Gastrocnemius medialis (tissue), 4 donors: ENCODE measurements at places on chromosomes 7 and 10. TPM values are rescaled to one million over a fixed set of nuclear protein-coding genes. Genes with fewer than 3 reads are reported as not detected.
A peak's percentile ranks its signal among the peaks of the same experiment; 100 is the strongest.

GRCh38 chr10:78269060-78269459, 235.4 kb downstream of the RPS24 start:
- H3K4me3 ChIP-seq: no peak overlapping the region
- H3K27ac ChIP-seq: no peak overlapping the region
- H3K4me1 ChIP-seq: peaks cover 6% of the 10 kb centered on the region
- no peaks in the 10 kb centered on the region for H3K36me3 ChIP-seq
- no peaks in the 10 kb centered on the region for H3K27me3 ChIP-seq

The BEND7 gene
- total RNA-seq: 23.7 TPM

DNA sequence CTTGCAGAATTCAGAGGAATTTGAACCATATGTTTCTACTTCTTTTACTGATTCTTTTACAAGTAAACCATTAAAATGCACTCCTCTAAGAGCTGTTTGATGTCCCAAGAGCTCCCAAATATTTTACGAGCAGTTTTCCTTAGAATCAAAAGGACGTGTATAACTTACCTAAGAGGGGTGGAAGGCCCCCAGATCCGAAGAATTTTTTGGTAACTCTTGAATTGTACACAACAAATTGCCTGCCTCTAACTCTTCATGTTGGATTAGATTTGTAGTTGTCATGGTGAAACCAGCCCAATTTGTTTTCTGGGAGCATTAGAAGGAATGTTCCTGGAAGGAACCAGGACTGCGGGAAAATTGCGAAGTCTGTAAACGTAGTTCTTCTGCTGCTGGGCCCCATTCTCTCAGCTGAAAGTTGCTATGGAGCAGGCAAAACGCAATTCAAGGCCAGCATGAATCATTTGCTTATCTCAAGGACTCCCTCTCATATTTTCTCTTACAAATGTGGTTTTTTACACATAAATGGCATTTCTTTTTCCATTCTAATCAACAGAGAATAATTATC, 124.8 kb upstream of the TMEM72 start:
- no peak overlapping the region for H3K4me3 ChIP-seq
- no peaks in the 10 kb centered on the region for H3K4me1 ChIP-seq
- no peak for DNase-seq
- no peaks in the 10 kb centered on the region for H3K27me3 ChIP-seq

DNA sequence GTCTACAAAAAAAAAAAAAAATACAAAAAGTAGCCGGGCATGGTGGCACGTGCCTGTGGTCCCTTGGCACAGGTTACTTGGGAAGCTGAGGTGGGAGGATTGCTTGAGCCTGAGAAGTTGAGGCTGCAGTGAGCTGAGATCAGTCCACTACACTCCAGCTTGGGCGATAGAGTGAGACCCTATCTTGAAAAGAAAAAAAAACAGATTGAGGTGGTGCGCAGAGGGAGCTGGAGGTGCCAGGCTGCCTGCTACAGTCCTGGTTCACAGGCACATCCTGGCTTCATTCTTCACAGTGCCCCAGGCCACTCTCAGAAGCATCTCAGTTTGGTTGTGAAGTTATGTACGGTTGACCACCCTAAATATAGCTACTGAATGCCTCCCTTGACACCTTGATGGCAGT, 4.8 kb downstream of the MMP21 start:
- no peaks in the 10 kb centered on the region for H3K27me3 ChIP-seq
- no peak for DNase-seq
- H3K27ac ChIP-seq: no peak overlapping the region
- H3K4me1 ChIP-seq: no peaks in the 10 kb centered on the region

The ITIH5 gene
- total RNA-seq: 7.8 TPM

DNA sequence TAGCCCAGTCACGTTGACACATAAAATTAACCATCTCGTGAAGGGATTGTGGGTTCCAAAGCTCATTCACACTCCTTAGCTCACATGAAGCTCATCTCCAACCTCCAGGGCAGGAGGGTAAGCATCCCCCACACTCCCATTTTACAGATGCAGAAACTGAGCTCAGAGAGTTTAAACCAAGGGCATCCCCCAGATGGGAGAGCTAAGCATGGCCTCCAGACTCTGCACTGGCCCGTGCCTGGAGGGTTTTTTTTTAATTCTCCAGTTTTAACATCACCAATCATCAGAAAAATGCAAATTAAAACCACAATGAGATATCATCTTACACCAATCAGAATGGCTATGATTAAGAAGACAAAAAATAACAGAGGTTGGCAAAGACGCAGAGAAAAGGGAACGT, 53.3 kb upstream of the TCF7L2 start:
- H3K36me3 ChIP-seq: no peaks in the 10 kb centered on the region
- H3K27me3 ChIP-seq: no peaks in the 10 kb centered on the region
- no peaks in the 10 kb centered on the region for H3K4me1 ChIP-seq
- no peak for DNase-seq
- H3K27ac ChIP-seq: no peak overlapping the region

The CHST12 gene
- total RNA-seq: 11.3 TPM

GRCh38 chr7:116809636-116810266, 52.6 kb upstream of the CAPZA2 start:
- H3K36me3 ChIP-seq: no peaks in the 10 kb centered on the region
- H3K27ac ChIP-seq: peak overlapping the region; percentile 69
- no peaks in the 10 kb centered on the region for H3K27me3 ChIP-seq
- DNase-seq: no peak

DNA sequence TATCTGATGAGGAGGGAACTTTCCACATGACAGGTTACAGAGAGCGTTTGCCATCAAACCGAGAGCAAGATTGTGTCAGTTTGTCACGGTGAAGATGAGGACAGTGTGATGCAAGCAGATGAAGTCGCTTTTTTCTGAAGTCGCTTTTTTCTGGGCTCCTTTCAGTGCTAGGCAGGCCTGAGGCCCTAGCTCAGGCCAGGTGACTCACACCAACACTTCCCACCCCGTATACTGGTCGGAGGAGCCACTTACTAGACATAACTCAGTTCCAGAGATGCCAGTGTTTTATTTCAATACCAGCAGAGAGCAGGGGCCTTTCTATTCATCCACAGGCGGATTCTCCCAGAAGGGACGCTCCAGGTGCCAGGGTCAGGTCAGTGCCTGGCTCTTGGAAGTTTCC, 58.9 kb downstream of the SFMBT2 start:
- no peaks in the 10 kb centered on the region for H3K27me3 ChIP-seq
- H3K4me1 ChIP-seq: peaks cover 9% of the 10 kb centered on the region
- H3K36me3 ChIP-seq: no peaks in the 10 kb centered on the region
- no peak overlapping the region for H3K4me3 ChIP-seq

The CHST15 gene
- total RNA-seq: 11.5 TPM

- no peak for DNase-seq
- H3K27ac ChIP-seq: no peak overlapping the region
- peaks cover 7% of the 10 kb centered on the region for H3K4me1 ChIP-seq
- peaks cover 8% of the 10 kb centered on the region for H3K36me3 ChIP-seq
- H3K4me3 ChIP-seq: no peak overlapping the region
Observed at GRCh38 chr7:32539919-32540531, 44.7 kb downstream of the AVL9 start.

DNA sequence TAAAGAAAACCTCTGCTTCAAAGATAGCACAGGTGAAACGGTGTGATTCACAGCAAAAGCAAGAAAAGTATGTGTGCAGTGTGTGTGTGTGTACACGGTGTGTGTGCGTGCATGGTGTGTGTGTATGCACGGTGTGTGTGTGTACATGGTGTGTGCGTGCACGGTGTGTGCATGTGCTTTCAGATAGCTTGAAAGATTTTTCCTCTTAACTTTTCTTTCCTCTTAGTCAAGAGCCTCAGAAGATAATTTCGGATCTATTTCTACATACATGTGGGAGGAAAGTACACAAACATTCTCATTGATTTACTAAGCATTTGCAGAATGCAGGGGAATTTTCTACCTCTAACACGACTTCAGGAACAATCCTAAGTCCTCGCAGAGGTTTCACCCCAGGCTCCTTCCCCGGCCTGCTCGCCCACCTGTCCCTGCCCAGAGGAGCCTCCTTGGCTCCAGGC, 2.9 kb downstream of the FGFR2 start:
- H3K4me3 ChIP-seq: no peak overlapping the region
- H3K27ac ChIP-seq: no peak overlapping the region
- peaks cover 6% of the 10 kb centered on the region for H3K4me1 ChIP-seq
- DNase-seq: no peak
- H3K36me3 ChIP-seq: no peaks in the 10 kb centered on the region

DNA sequence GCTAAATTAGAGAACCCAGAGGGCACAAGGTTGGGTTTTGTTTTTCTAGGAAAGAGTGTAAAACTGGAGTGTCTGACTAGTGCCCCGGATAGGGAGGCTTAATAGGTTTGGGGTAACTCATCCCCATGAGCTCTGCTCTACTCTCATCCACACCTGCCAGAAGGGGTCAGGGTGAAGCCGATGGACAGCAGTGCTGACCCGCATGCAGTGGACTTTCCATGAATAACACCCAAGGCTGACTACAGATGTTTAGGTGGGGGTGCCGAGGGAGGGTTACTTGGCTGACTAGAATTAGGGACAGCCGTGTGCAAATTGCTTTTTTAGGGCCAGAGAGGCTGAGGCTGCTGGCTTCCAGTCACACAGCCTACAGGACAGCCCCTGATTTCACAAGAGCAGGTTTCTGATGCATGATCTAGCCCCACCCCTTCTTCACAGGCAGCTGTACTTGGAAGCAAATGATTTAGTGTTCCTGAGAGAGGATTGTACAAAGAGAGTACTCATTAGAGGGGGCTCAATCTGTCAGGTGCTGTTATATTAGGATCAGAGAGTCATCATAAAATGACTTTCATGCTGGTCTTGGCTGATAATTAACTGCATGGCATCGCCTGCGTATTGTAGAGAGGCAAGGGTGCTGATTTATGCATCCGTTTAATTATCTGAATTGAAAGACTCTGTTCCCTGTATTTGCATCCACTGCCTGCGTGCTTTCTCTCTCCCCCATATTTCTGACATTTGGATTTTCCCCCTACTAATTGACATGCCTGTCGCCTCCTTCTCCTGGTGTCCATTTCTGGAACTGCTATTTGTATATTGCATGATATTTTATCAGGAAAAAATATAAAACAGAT, 9.5 kb downstream of the INHBA start:
- H3K27ac ChIP-seq: no peak overlapping the region
- H3K4me1 ChIP-seq: no peaks in the 10 kb centered on the region
- no peaks in the 10 kb centered on the region for H3K36me3 ChIP-seq
- H3K4me3 ChIP-seq: no peak overlapping the region

- no peak overlapping the region for H3K4me3 ChIP-seq
- H3K36me3 ChIP-seq: no peaks in the 10 kb centered on the region
- no peaks in the 10 kb centered on the region for H3K27me3 ChIP-seq
- no peak overlapping the region for H3K27ac ChIP-seq
Observed at GRCh38 chr7:96416599-96416998, 94.7 kb upstream of the SLC25A13 start.
